ENCODE measurements at places on chromosomes 12 and 14.

- DNase-seq: peak; percentile 85
These were observed 3.2 kb upstream of the DYNC1H1 start for GRCh38 chr14:101961011-101961721.

DNA sequence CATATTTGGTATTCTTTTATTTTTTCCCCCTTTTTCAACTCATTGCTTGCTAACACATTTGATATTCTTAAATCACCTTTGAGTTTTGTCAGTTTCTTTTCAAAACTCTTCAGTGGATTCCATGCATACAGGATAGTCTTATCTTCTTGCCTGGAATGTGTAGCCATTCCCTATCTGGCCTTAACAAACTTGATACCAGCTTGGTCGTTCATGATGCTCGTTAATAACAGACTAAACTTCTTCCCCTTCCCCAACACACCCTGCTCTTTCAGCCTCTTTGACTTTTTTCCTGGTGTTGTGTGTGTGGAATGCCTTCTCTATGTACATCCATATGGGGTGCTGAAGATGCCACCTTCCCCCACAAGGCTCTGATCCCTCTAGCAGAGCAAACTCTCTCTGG lies 17.7 kb upstream of the CALM1 start:
- no peak for DNase-seq

GRCh38 chr14:56040121-56040520 lies 78.1 kb upstream of the PELI2 start:
- no peak for DNase-seq

- DNase-seq: no peak
These were observed 362.1 kb downstream of the EGLN3 start for GRCh38 chr14:33588771-33589170.

- DNase-seq: no peak
These were observed 27.1 kb upstream of the NR2C1 start for GRCh38 chr12:95100264-95101190.

- DNase-seq: no peak
These were observed 141.1 kb downstream of the CAND1 start for GRCh38 chr12:67410246-67410645.

DNA sequence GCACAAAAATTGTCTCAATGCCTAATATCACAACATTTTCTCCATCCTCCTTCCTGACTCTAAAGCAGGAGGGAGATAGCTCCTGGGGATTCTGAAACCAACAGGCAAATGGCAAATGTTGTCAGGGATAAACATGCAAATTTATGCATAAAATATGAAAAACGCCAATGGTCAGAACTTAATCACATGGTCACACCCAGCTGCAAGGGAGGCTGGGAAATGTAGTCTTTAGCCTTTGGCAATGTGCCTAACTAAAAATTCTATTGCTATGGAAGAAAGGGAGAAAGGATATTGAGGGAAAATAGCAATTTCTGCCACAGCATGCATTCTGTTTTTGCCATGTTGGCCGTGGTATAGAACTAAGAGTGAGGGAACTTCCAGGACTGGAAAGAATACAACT lies 11.7 kb upstream of the OASL start:
- DNase-seq: no peak

DNA sequence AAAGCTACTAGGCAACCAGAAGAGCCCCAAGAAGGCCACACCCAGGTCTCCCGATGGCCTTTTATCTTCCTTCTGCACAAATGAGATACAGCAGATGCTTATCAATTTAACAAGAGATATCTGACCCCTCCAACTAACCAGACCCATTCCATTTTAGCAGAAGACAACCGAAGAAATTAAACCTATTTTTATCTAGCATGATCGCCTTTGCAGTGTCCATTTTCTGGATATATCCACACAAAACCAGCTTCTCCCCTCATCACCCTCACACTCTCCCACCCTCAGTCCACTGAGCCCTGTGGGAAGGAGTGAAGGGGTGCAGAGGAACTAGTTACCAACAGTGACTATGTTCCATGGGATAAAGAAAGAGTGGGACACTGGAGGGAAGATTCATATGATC lies 20.9 kb upstream of the DHRS4 start:
- no peak for DNase-seq

- no peak for DNase-seq
These were observed 8.3 kb downstream of the GALNT16 start for GRCh38 chr14:69268223-69268622.

GRCh38 chr12:50110127-50110761 lies 1.8 kb upstream of the COX14 start:
- peak; percentile 69 for DNase-seq

DNA sequence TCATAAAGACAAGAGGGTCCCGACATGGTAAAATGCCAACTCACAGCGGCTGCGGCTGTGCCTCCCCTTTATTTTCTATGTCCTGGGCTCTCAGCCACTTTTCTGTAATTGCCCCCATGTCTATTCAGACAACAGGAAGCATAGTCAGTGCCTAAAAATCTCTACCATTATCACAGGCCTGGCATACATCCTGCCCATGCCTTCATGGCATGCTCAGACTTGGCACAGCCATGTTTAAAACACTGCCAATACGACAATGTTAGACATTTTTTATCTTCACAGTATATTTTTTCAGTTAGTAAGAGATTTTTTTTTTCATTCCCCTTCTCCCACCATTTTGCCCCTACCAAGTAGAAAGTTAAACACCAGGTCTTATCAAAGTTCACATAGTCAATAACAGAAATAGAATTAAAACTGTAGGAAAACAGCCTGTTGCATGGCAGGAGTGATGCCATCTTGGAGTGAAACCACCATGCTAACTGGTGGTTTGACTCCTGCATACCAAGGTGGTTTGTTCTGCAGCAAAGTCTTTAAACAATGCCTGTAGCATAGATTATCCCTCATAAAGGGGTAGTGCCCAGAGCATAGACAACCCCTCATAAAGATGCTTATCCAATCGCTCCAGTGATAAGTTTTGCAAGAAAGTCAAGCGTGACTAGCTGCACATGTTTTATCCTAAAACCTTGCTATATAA lies 18.9 kb upstream of the CERS5 start:
- no peak for DNase-seq

GRCh38 chr14:102863381-102863780 lies 59.1 kb upstream of the AMN start:
- no peak for DNase-seq

GRCh38 chr14:80260645-80261044 lies 49.3 kb upstream of the DIO2 start:
- no peak for DNase-seq

- DNase-seq: no peak
These were observed 19.5 kb upstream of the CDK17 start for GRCh38 chr12:96419576-96420276.

GRCh38 chr14:44663136-44663535 lies 156.1 kb upstream of the FSCB start:
- no peak for DNase-seq

Data from GM20000 (cell line).